ENCODE measurements at places on chromosomes 7 and 10.

GRCh38 chr10:126997801-126998590, 92.8 kb downstream of the DOCK1 start:
- no peak overlapping the region for H3K4me3 ChIP-seq
- no peaks in the 10 kb centered on the region for H3K4me1 ChIP-seq
- no peaks in the 10 kb centered on the region for H3K27me3 ChIP-seq
- no peak overlapping the region for H3K27ac ChIP-seq
- no peaks in the 10 kb centered on the region for H3K36me3 ChIP-seq
- DNase-seq: no peak

- no peaks in the 10 kb centered on the region for H3K4me1 ChIP-seq
- no peak overlapping the region for H3K27ac ChIP-seq
- H3K36me3 ChIP-seq: no peaks in the 10 kb centered on the region
- H3K27me3 ChIP-seq: no peaks in the 10 kb centered on the region
- no peak overlapping the region for H3K4me3 ChIP-seq
- DNase-seq: no peak
Measured at GRCh38 chr10:131755200-131755599, 145.6 kb upstream of the PPP2R2D start.

- H3K27me3 ChIP-seq: no peaks in the 10 kb centered on the region
- no peak overlapping the region for H3K4me3 ChIP-seq
- no peak overlapping the region for H3K27ac ChIP-seq
- no peaks in the 10 kb centered on the region for H3K36me3 ChIP-seq
- H3K4me1 ChIP-seq: peaks cover 15% of the 10 kb centered on the region
- DNase-seq: no peak
Measured at GRCh38 chr10:1202343-1202742, 146.2 kb downstream of the WDR37 start.

- H3K36me3 ChIP-seq: no peaks in the 10 kb centered on the region
- H3K4me3 ChIP-seq: no peak overlapping the region
- H3K27me3 ChIP-seq: no peaks in the 10 kb centered on the region
- no peaks in the 10 kb centered on the region for H3K4me1 ChIP-seq
Measured at GRCh38 chr7:18778594-18778993, 283.0 kb downstream of the HDAC9 start.

- H3K4me1 ChIP-seq: no peaks in the 10 kb centered on the region
- H3K4me3 ChIP-seq: no peak overlapping the region
- no peak overlapping the region for H3K27ac ChIP-seq
- H3K36me3 ChIP-seq: no peaks in the 10 kb centered on the region
- no peaks in the 10 kb centered on the region for H3K27me3 ChIP-seq
Measured at GRCh38 chr10:132208462-132209050, 21.8 kb downstream of the DPYSL4 start.

- DNase-seq: no peak
- no peak overlapping the region for H3K4me3 ChIP-seq
- H3K27ac ChIP-seq: no peak overlapping the region
- H3K4me1 ChIP-seq: no peaks in the 10 kb centered on the region
- no peaks in the 10 kb centered on the region for H3K36me3 ChIP-seq
- no peaks in the 10 kb centered on the region for H3K27me3 ChIP-seq
Measured at GRCh38 chr7:22123139-22123538, 177.4 kb upstream of the CDCA7L start.

GRCh38 chr7:156327916-156328315, 312.7 kb upstream of the RNF32 start:
- no peaks in the 10 kb centered on the region for H3K27me3 ChIP-seq
- no peaks in the 10 kb centered on the region for H3K4me1 ChIP-seq
- no peak overlapping the region for H3K4me3 ChIP-seq
- no peak for DNase-seq
- H3K27ac ChIP-seq: no peak overlapping the region

DNA sequence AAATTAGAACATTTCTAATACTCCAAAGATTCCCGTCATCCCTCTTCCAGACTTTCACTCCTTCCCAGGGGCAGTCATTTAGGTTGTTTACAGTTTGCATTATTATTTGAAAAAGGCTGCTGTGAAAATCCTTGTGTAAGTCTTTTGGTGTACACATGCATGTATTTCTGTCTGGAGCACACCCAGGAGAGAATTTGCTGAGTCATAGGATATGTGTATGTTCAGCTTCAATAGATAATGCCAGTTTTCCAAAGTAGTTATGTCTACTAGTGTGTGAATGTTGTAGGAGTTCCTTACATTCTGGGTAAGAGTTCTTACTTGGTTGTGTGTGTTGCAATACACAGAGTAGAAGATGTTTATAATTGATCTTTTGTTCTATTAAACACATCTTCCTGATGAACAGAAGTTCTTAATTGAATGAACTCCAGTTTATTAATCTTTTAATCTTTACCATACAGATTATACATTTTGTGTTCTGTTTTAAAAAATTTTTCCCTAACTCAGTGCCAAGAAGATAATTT, 25.3 kb downstream of the CROT start:
- H3K36me3 ChIP-seq: peaks cover 5% of the 10 kb centered on the region
- H3K27me3 ChIP-seq: no peaks in the 10 kb centered on the region
- no peaks in the 10 kb centered on the region for H3K4me1 ChIP-seq
- DNase-seq: no peak

- H3K36me3 ChIP-seq: no peaks in the 10 kb centered on the region
- no peaks in the 10 kb centered on the region for H3K4me1 ChIP-seq
- H3K27ac ChIP-seq: no peak overlapping the region
Measured at GRCh38 chr10:81280497-81281479, 594.2 kb upstream of the NRG3 start.

All from tibial nerve (tissue), 4 donors.